Left ventricle myocardium superior (tissue), 1 donor: ENCODE measurements at places on chromosomes 4 and X. TPM values are rescaled to one million over a fixed set of nuclear protein-coding genes. Genes with fewer than 3 reads are reported as not detected.

DNA sequence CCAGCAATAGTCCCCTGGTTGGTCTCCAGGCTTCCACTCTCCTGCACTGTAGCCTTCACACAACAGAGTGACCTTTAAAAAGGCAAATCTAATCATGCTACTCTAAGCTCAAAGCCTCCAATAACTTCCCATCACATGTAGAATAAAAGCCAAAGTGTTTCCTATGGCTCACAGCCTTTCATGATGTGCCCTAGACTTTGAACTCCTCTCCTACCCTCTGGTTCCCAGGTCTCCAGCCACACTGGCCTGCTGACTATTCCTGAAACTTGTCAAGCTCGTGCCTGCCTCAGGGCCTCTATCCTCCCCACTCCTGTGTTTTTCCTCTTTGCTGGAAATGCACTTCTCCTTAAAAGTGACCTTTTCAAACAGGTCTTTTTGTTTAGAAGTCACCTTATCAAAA lies 3.1 kb downstream of the MANBA start:
- no peak for DNase-seq

DNA sequence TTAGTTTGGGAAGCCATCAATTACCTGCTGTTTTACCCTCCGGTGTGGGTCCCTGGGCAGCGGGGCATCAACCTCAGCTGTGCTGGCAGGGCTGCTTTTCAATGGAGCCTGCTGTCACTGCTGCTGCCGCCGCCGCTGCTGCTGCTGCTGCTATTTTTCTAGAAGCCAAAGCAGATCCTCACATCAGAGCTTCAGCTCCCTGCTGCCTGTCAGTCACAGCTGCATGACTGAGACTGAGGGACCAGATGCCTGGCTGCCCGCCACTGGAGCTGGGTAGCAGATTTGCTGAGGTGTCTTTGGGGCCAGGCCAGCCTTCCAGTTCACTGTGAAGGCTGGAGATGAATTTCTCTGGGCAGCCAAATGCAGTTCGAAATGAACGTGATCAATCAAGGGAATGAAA lies 200.3 kb upstream of the NHS start:
- DNase-seq: peak; percentile 80

DNA sequence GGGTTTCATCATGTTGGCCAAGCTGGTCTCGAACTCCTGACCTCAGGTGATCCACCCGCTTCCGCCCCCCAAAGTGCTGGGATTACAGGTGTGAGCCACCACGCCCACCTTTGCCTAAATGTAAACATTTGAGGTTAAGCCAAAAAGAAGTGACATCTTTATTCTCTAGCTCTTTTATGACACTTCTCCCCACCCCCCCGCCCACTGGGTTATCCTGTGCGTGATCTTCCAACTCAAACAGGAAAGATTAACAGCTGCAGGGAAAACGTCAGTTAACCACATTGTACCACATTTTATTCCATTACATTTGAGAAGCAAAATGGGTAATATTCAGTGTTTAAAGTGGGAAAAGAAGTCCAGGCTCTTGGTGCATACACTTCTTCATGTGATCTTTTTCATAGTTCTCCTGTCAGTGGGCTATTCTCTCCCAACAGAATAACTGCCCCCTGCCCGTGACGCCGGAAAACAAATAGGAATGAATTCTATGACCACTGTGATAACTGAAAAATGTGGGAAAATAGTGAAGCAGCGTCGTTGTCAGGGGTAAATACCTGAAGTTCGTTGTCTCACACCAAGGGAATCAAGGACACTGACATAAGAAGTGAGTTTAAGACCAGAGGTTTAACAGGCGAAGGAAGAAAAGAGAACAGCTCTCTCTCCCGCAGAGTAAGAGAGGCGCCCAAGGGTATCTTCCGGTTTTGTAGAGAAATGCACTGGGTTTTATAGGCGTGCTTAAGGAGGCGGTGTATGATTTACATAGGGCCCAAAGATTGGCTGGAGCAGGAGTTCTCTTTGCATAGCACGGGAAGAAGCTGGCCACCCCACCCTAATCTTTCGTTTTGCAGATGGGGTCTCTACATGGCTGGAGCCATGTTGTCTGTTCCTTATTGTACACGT lies 9.7 kb upstream of the SRD5A3 start:
- no peak for DNase-seq

SATL1 gene
- total RNA-seq: not detected

DUX4 gene
- total RNA-seq: not detected

- DNase-seq: no peak
These were observed 291.8 kb downstream of the IDS start for GRCh38 chrX:149213264-149213663.

DNA sequence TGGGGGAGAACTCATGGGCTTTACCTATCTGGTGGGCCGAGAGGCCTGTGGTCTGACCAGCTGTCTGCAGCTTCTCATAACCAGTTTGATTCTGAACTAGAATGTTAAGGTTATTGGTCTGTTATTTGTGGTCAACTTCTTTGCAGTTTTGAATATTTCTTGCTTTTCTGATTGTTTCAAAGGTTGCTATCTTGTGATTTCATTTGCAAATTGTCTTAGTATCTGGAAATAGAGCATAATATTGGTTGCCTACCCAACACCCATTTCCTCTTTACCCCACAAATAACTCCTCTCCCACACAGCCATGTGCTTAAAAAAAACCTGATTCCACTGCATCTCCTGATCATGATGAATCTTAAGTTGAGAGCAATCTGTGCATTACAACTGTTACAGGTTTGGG lies 39.1 kb upstream of the BMP2K start:
- DNase-seq: no peak

RASGEF1B gene
- total RNA-seq: 2.1 TPM

- DNase-seq: no peak
These were observed 3.4 kb upstream of the UGT8 start for GRCh38 chr4:114595207-114595606.

TRAM1L1 gene
- total RNA-seq: 0.45 TPM

DNA sequence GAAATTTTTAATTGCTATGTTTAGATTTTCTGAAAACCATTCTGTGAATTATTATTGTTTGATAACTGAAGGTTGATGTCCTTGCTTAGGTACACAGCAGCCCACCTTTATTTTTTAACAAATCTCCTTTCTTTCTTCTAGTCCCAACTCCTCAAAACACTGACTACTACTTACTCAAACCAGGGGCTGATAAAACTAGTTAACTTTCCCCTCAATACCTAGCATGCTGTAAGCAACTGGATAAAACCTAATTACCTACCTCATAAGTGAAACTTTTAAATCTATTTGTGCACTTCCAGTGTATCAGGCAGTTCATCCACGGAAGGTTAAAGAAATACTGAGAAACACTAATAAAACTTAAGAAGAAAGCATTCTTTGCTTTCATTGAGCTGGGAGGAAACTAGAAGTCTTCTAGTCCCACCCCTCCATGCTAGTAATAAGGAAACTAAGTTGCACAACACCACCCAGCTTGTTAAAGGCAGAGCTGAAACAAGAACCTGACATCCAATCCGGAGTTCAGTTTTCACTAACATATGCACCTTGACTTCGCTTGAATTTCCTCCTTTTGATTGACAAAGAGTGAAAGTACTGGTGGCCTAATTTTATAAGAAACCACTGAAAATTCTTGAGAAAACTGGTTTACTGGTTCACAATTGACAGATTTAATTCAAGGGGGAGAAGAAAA lies 180.2 kb upstream of the TET2 start:
- no peak for DNase-seq

TRO gene
- total RNA-seq: 2.1 TPM

IGSF1 gene
- total RNA-seq: 2.6 TPM

DNA sequence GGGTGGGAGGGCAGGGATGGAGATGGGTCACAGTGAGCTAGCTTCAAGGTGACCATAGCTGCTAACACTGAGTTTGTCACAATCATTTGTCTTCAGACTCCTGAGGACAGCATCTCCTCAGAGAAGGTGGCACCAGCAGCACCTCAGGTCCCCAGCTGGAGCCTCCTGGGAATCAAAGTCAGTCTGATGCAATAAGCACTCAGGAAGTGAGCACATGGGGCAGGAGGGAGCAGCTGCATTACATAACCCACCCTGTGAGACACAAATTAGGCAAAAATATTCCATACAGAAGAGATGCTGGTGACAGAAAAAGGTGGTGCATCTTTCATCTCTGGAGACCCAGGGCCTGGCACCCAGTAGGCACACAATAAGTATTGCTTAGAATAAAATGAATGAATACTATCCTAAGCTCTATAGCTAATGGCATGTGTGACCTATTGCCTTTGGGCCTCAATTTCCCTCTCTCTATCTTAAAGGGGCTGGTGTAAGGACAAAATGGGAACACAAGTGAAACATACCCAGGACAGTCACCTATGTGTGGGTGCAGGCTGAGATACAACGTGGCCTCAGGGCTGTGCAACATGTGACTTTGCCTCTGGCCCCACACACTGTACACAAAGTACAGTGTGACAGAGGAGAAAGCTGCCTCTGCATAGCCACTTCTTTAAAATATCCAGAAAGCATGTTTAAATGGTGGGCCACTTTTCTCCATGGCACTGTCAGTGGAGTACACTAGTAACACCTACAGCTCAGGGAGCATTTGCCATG lies 37.1 kb downstream of the SLC39A8 start:
- no peak for DNase-seq

CTAG2 gene
- not detected for total RNA-seq

GRCh38 chr4:47788126-47788525 lies 49.7 kb downstream of the CORIN start:
- DNase-seq: no peak

TTC29 gene
- total RNA-seq: not detected

FAM9B gene
- not detected for total RNA-seq

DNA sequence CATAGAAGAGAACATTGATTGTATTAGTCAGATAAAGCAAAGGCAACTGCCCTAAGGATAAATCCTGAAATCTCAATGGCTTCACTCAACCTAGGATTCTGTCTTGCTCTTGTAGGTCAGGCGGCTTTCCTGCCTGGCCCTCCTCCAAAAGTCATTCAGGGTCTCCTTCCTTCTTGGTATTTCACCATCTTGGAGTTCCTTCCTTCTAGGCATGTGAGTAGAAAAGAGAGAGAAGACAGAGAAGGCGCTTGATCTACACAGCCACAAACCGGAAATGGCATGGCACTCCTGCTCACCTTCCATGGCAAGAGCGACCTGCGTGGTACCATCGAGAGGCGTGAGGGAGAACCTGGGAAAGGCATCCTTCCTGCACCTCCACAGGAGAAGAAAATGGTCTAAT lies 45.3 kb upstream of the HELT start:
- no peak for DNase-seq

SPACA5 gene
- total RNA-seq: not detected

DNA sequence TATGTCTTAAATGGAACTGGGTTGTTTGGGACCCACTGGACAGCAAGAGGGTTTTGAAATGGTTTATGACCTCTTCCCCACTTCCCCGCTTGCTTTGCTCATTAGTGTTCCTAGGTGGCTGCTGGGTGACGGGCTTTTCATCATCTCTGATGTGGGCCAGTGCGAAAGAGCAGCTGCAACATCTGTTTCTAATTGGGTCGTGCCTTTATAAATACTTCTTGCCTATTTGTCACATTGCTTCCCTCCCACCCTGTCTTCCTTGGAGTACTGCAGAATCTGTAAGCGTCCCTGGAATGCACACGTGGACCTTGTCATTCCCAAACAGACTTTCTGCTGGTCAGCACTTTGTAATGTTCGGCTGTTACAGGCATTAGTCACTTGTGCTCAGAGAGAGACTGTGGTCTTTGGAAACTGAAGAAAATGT lies 35.2 kb downstream of the SEPTIN11 start:
- DNase-seq: peak; percentile 58

DNA sequence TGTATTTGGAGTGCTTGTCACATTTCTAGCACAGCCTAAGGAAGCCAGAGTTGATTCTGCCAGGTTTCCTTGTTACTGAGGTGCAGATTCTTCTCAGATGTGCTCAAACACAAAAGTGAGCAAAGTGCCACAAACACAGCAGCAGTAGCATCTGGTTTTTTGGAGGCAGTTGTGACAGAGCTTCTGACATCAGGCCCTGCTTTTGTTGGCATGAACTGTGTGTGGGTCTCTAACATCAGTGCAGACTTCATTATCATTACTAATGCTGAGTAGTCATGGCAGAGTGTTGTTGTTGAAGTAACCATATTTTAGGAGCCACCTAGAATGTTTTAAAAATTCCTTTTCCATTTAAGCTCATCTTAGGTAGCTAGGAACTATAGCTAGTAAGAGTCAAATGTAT lies 656.6 kb downstream of the ANKRD50 start:
- no peak for DNase-seq

DNA sequence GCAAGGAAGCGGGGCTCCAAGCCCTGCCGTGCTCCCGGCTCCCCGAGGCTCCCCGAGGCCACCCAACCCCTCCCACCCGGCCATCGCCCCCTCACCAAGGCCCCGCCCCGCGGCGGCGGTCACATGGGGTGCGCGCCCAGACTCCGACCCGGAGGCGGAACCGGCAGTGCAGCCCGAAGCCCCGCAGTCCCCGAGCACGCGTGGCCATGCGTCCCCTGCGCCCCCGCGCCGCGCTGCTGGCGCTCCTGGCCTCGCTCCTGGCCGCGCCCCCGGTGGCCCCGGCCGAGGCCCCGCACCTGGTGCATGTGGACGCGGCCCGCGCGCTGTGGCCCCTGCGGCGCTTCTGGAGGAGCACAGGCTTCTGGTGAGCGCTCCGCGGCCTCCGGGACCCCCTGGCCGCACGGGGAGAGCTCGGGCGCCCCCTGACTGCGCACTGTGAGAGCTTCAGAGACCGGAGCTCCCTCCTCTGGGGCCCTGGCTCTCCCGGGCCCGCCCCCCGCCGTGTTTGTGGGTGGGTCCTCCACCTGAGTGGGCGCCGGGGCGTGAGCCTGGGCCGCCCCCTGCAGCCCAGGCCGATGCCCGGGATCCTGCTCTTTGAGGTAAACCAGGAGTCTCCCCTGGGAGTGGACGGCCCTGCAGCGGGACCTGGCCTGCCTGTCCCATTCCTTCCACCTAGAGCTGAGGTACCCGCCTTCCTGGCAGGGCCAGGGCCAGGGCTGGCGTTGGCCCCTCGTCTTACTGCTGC lies at the start of gene IDUA:
Gene IDUA, plus strand, starts transcription at position 166 of the 745 bp plus-strand sequence. Its CDS starts 41 bp downstream, at position 207.
- DNase-seq: peak; percentile 88

GRCh38 chr4:155529716-155530115 lies 136.9 kb upstream of the GUCY1A1 start:
- no peak for DNase-seq

FLNA gene
- 228 TPM for total RNA-seq

DOK7 gene
- total RNA-seq: 35.5 TPM

CORIN gene
- total RNA-seq: 96.8 TPM

GRCh38 chrX:10326578-10326977 lies 169.8 kb downstream of the CLCN4 start:
- no peak for DNase-seq

GRCh38 chrX:138157850-138158249 lies 553.7 kb downstream of the FGF13 start:
- DNase-seq: no peak

DNA sequence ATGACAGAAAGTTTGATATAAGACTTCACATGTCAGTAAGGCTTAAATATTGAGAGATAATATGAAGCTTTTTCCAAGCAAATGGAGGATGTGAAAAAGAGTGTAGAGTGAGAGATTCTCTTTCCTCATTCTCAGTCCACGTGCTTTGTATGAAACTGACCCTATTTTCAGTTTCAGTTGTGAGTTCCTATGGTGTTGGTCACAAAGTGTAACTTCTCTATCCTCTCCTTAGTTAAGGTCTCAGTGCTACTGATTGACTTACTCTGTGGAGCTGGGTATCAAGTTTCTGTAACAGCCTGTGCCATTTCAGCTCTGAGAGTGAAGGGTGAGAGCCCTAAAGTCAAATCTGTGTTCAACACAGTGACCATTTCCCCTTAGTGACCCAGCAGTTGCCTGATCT lies 277.2 kb downstream of the EPHA5 start:
- no peak for DNase-seq

GRCh38 chr4:128770807-128771206 lies 38.7 kb upstream of the JADE1 start:
- DNase-seq: no peak

KDR gene
- total RNA-seq: 21.2 TPM

- DNase-seq: no peak
These were observed 8.8 kb downstream of the ENPEP start for GRCh38 chr4:110484767-110485166.
